Stimulated activated CD8-positive, alpha-beta memory T cell treated with anti-CD3 and anti-CD28 coated beads, Interleukin-15, amount 100 ng/mL, for 48 hours (primary cell): ENCODE measurements at places on chromosomes 5 and 9.

DNA sequence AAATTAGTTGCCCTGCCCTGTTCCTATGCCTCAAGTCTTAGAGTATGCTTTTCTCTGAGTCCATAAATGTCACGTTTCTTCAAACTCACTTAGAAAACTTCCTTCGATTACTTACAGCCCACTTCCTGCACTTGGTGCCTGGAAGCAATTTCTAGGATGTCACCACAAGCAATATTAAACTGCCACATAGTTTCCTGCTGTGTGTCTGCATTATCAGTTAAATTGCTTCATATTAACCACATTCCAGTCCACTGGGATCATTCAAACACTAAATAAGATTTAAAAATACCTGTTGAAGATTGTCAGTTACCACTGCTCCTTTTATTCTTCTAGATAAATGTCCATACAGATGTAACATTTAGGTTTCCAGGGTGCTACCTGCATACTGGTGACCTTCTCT is 4.1 kb downstream of the DENND1A start:
- DNase-seq, result no peak

- DNase-seq, result no peak
Observed at GRCh38 chr9:91582181-91582580, 158.5 kb upstream of the NFIL3 start.

GRCh38 chr9:89482901-89483361 is 15.0 kb downstream of the SEMA4D start:
- no peak for DNase-seq

DNA sequence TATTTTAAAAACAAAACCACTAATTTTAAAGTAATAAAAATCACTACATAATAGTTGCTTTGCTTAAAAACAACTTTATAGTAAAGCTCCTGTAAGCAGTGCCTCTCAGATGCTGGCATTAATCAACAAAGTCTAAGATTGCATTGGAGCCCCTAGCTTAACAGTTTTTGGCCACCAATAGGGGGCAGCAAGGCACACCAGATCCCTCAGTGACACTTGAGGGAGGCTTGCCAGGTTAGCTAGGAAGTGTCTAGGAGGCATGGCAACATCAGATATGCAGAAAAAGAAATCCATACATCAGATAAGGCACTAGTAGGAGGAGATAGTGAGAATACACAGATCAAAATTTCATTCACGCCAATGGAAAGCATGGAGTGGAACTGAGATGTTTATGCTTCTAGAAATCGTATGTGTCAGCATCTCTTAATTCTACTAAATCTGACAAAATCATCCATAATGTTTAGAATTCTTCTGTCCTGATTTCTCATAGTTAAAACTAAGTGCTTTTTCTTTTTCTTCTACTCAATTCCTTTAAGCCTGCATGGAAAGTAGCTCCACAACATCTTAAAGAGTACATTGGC is 73.6 kb upstream of the PAM start:
- DNase-seq, result peak; percentile 48

GRCh38 chr5:163260471-163260870 is 176.9 kb upstream of the CCNG1 start:
- no peak for DNase-seq

DNA sequence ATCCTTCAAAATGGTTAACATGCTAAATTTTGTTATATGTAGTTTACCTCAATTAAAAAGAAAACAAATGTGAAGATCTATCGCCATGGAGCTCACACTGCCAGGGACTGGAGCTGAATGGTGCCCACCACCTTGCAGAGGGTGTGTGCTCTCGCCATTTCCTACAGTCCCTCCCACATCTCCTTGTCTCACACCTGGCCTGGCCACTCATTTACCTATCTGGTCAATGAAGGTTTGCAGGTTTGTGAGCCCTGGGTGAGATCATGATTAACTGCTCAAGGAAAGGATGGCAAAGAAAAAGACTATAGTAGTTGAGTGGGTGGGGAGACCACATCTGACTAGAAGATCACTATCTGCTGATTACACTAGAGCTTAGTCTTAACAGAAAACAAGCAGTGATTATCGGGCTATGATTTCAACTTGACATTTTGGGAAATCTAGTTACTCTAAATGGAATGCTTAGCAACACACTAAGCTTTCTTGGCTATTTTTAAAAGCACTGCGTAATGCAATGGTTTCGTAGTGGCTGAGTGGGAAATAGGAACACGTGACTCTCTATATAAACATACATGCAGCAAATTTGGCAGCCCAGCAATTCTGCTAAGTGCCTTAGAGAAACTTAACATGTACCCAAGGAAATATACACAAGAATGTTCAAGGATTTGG is 27.3 kb downstream of the PUM3 start:
- DNase-seq, result no peak

- no peak for DNase-seq
Observed at GRCh38 chr9:35859990-35860339, 10.2 kb downstream of the OR13J1 start.

DNA sequence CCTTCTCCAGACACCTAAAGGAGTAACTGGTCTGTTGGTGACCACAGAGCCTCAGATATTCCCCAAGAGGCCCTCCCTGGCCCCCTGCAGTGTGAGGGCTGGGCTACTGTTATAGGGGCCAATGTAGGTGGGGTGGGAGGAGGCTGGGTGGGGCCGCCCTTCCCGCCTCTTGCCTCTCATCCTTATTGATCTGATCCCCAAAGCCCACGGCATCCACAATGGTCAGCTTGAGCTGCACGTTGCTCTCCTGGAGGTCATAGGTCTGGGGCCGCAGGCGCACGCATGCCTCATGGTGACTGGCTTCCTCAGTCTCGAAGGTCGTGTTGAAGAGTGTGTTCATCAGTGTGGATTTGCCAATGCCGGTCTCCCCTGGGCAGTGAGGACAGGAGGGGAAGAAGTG is 13.0 kb downstream of the SEPTIN8 start:
- DNase-seq, result no peak

DNA sequence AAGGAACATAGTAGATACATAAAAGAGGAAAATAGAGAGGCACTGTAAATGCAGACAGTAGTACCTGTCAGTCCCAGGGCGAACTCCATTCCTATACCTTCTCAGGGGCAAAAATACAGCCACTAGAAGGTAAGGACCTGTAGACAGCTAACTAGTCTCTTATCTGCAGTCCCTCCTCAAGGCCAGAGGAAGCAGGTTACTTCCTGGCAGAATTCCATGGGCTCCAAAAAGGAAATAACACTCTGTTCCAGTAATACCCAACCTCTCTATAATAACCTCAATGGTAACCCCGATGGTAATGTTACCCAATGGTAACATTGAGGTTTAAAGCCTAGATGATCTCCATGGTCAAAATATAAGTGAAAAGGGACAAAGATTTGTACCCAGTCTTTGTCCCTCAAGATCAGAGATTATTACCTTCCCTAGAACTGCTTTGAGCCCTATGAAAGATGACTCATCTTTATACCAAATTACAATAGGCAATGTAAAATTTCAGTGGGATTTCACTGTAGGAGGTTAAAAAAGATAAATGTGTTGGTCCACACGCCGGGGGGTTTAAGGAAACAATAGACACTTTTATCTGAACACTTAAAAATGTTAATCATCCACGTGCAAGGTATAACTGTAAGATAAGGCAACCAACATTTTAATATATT is 113.0 kb downstream of the DENND1A start:
- no peak for DNase-seq

DNA sequence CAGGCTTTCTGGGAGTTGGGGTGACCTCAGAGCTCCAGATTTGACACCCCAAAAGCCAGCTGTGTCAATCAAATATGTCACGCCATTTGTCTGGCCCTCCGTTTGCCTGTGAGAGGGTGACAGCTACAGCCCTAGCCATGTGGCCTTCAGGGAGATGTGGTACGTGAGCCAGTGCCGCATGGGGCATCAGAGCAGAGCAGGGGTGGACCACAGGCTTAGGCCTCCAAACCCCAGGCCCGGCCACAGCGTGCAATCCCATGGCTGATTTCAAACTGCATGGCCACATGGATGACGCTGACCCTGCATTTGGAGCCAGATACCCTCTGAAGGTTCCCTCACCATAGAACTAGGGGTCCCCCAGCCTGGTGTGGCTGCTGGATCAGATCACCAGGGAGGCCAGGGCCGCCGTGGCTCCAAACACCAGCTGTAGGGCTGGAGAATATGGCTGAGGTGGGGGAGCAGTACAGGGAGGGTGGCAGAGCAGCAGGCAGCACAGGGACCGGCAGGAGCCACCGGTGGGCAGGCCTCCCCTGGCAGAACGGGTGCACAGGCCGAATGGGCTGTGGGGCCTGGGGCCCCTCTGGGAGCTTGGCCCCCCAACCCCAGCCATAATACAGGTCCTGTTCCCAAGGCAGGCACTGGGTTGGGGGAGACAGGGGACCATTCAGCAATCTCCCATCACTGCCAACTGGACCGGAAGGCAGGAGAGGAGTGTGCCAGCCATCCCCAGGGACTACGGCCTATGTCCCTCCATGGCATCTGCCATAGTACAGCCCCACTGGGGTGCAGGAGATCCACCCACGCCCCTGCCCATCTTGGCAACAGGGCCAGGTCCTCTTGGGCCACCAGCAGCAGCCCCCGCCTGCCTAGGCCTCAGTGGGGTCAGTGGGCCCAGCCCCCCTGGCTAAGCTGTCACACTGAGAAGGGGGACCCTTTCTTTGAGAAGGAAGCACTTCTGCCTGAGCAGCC is 1.5 kb downstream of the SAPCD2 start:
- no peak for DNase-seq

GRCh38 chr9:77916410-77916819 is 115.2 kb downstream of the GNAQ start:
- DNase-seq, result no peak

DNA sequence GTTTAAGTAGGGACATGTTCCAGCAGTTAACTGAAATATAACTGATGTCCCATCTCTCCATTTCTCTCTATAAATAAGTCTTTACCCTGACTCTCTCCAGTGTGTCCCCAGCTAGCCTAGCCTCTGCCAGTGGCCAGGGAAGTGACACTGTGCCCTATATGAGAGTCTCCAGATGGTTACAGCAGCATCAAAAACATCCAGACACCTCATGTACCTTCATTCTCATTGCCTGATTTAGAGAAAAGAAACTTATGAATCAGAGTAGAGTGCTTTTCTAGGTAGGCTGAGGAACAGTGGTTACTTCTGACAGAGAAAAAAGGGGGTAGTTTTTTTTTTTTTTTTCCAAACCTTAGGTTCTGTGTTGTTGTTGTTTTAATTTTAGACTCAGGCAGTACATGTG is 148.5 kb downstream of the GNAQ start:
- DNase-seq, result no peak

- DNase-seq, result no peak
Observed at GRCh38 chr5:178784391-178784790, 53.9 kb upstream of the ZNF354A start.

DNA sequence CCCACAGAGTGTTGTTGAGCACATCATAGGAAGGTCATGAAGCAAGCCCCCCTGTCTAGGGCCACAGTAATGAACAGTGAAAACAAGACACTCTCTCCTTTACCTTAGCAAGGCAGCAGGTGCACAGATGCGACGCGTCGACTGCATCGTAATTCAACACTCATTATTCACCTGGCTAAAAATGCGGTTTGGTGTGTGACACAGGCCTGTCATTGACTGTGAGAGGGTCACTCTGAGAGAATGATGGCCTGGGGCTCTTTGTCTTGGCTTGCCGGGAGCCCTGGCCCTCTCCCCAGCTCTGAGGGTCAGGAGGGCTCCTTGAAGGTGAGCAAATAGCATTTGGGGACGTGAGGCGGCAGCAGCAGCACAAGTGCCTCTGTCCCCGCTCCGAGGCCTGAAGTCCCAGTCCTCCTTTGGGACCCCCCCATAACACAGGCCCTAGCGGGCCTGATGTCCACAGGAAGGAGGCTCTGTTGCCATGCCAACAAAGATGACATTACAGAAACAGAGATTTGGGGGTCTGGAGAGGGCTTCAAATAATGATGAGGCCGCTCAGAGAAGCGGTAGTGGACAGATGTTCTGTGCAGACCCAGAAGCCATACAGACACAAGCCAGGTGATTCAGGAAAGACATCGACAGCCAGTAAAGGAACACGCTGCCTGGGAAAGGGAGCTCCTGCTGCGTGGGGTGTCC is 46.7 kb downstream of the SHB start:
- DNase-seq, result no peak

DNA sequence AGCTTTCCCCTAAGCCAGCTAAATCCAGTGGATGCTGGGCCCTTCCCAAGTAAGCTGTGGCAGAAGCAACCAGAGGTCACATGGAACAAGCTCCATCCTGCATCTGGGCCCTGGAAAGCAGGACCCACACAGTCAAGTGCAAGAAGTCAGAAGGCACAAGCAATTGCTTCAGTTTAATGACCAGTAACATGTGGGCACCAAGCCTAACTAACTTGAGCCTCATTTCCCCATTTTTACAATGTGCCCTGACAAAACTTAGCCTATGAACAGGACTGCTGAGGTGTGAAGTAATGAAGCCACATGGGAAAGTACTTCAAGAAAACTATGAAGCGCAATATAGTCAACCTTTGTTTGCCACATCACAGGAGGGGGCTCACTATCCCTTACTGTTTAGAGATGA is 90.5 kb downstream of the TLE1 start:
- no peak for DNase-seq

GRCh38 chr5:78974011-78974410 is 11.1 kb downstream of the ARSB start:
- DNase-seq, result no peak

- no peak for DNase-seq
Observed at GRCh38 chr5:135651156-135651555, 72.4 kb upstream of the CXCL14 start.

- DNase-seq, result peak; percentile 38
Observed at GRCh38 chr5:98927242-98927988, 1.4 kb downstream of the CHD1 start.
